CD4-positive, alpha-beta T cell treated with Interferon gamma for 1 hour (primary cell): ENCODE measurements at places on chromosomes 1 and 21.
A peak's percentile ranks its signal among the peaks of the same experiment; 100 is the strongest.

DNA sequence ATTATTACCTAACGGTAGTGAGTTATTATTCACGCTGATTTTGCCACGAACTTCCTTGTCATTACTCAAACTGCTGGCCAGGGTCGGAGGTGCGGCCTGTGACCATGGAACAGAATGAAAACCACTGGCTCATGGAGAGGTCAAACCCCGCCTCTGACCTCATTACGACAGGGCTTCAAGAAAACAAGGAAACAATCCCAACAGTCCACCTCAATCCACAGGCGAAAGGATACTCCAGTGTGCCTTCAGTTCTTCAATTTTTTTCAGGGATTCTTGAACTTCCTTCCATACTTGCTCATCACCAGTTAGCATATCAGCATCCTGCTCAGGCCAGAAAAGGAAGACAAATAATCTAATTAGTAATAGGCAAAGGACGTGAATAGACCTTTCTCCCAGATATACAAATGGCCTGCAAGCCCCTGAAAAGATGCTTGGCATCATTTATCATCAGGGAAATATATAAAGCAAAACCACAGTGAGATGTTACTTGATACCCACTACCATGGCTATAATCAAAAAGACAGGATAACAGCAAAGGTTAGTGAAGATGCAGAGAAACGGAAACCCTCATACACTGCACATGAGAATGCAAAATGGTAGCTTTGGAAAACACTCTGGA lies 643.4 kb downstream of the SMYD3 start:
- DNase-seq: no peak

DNA sequence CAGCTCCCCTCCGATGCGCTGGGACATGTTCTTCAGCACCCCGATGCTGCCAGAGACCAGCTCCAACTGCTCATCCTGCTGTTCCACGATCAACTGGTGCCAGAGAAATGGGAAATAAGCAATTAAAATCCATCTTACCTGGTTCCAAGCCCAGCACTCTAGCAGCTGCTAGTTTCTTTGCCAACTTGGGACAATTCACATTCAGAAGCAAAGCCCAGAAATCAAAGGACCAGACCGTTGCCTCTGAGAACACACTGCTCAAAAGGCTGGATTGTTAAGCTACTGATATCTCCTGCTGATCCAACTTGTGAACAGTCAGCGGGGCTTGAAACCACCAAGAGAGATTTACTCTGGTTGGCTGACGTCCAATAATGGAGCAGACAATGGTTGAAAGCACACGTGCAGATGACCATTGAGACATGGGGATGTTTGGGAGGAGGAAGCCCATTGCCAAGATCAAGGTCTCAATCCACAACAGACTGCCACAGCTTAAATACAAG lies 34.4 kb downstream of the STX6 start:
- no peak for DNase-seq

GRCh38 chr1:101293461-101294051 lies 56.7 kb downstream of the S1PR1 start:
- no peak for DNase-seq

DNA sequence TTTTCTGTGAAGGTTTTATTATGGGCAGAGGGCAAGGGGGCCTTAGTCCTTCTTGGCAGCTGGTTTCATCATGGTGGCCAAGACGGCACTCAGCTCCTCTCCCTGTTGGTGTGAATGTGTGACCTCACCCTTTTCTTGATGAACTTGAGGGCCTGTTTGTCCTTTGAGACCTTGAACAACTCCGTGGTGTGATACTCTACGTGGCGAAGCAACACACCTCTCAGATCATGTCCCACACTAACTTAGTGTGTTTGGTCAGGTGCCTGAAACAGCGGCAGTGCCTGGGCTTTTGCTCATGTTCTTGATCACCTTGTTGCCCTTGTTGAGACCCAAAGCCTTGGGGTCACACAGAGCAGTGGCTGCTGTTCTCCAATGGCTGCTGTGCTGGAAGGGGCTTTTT lies 13.4 kb downstream of the L1TD1 start:
- DNase-seq: no peak

GRCh38 chr1:19800076-19800804 lies 524 bp upstream of the TMCO4 start:
- DNase-seq: peak; percentile 2

DNA sequence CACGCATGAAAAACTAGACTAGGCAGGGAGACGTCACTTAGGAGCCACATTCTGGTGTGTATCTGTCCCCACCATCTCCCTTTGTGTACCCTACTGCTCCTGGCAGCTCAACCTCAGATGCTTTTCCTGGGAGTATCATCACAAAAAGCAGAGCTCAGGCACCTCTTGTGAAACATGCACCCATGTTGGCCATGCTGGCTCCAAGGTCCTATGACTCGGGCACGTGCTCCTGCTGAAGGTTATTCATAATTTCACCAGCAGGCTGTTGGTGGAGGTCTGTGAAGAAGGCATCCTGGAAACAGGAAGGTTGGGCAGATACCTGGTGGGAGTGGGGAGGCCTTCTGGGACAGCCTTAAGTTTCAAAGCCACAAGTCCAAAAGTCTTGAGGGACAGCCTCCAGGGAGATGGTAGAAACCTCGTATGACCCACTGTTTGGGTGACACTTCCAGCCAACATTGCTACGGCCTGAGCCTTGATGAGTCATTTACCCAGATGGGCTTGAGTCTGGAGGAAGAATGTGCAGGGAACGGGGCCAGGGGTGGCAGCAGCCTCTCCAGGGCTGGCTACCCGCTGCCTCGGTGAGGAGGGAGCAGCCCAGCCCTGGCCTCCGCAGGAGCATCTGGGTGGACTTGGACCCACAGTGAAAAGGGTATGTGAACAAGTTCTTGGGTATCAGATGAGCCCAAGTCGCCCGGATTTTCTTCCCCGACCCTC lies 75.8 kb downstream of the PGBD5 start:
- no peak for DNase-seq

DNA sequence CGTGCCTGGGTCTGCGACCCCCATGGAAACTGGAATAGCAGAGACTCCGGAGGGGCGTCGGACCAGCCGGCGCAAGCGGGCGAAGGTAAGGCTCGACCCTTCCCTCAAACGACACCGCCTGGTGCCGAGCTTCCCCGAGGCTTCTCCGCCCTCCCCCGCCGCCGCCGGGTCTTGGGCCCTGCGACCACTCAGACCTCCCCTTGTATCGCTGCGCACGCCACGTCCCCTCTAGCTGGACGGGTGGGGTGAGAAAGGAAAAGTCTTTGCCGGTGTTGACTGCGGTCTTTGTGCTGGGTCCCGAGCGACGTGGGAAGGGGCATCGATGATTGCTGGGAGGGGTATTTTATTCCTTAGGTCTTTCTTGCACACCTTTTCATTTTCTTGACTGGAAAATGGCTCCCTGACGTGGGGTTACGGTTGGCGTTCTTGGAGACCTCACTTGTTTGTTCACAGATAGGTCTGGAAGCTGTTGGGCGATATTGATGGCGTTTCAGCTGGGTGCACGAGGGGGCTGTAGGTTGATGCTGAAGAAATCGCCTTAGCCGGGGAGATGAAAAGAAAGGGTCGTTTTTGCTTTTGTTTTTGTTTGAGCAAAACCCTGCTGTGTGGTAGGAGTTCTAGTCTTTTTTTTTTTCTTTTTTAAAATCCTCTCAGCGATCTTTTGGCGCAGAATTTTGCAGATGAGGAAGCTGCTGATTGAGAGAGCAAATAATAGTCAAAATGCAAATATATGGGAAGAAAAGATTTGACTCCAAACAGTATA lies 776 bp downstream of the KDM1A start:
- no peak for DNase-seq

DNA sequence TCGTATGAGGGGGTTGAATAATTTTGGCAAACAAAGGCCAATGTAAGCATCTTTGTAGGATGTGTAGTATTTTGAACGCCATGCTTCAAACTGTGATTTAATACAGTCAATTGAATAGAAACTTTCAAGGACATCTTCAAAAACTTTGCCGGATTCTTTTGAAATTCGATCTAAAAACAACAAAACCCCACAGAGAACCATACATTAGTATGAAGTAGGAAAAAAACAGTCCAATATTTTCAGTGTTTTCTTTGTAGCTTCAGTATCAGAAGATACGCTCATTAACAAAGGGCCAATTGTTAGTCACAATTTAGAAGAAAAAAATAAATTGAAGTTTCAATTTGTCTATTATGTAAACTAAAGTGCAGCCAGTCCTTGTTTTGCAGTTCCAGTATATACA lies 20.7 kb upstream of the SYNJ1 start:
- no peak for DNase-seq

DNA sequence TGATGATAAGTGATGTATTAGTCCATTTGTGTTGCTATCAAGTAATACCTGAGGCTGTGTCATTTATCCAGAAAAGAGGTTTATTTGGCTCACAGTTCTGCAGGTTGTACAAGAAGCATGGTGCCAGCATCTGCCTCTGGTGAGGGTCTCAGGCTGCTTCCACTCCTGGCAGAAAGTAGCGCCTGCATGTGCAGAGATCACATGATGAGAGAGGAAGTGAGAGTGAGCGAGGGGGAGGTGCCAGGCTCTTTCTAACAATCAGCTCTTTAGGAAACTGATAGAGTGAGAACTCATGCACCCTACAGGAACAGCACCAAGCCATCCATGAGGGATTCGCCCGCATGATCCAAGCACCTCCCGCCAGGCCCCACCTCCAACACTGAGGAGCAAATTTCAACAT lies 2.2 kb upstream of the FHAD1 start:
- DNase-seq: no peak

- no peak for DNase-seq
Measured at GRCh38 chr21:34635307-34635706, 20.4 kb upstream of the RCAN1 start.

DNA sequence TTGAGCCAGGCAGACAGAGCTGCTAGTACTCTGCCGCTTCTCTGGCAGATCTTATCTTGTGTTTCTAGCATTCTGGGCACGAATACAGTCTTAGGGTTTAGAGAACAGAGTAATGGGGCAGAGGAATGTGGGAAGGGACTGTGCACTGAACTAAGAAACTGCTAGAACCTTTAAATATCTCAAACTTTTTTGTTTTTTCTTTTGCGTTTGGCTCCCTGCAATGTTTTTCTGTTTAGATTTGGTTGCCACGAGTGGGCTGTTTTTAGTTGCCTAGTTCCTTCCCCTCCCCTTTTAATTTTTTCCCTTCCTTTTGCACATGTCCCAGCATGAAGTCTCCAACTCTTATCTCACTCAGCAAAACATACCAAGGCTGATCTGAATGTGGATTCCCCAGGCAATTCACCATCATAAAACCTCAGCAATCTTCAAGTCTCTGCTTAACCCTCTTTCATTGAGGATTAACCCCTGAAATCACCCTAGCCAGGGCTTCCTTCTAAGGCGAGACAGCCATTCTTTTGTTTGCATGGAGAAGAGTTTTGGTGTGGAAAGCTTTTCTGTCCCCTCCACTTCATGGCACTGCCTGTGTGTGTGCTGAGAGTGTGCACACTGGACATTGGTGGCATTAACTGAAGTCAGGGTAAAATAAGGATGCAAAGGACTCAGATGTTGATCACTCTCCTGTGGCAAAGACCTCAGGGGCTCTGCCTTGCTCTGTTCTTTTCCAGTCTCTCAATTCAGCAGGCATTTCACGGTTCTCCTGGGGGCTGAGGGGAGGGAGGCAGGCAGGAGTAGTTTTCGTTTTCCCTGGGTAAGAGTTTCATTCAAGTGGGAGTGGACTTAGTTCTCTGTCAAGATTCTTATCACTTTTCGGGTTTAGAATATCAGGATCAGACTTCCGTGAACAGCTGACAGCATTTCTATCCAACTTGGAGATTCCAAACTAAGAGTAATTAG lies 2.8 kb upstream of the ATF3 start:
- no peak for DNase-seq

DNA sequence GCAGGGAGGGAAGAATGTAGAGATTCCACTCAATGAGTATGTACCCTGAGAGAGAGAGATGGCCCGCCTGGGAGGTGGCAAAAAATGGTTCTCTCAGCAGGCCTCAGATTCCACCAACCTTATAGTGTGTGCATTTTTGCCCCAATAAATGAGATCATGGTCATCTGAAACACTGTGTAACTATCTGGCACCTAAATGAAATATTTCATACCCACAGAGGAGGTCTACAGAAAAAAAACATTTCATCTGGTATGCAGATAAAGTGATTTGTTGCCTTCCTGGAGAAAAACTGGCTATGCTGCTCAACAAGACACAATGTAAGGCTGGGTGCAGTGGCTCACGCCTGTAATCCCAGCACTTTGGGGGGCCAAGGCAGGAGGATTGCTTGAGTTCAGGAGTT lies 4.9 kb downstream of the TMCO2 start:
- no peak for DNase-seq

- DNase-seq: no peak
Measured at GRCh38 chr1:229848752-229849677, 218.0 kb upstream of the GALNT2 start.

DNA sequence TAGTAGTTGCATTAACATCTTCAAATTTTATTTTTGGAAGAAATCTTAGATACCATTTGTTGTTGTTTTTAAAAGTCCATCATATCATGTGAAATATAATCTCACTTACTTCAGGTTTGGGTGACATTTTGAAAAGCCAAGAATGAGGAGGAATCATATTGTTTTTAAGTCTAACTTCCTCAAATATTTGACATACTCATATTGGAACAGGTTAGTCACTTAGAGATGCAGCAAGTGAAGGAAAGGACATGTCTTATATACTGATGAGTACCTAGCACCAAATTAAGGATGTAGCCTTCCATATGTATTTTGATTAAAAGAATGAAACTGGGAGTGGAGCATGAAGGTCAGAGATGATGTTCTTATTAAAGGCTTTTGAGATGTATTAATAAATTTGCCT lies 23.9 kb downstream of the GBP2 start:
- no peak for DNase-seq

GRCh38 chr1:115242543-115242942 lies 95.5 kb downstream of the NGF start:
- DNase-seq: no peak

GRCh38 chr1:151701515-151701914 lies 15.1 kb downstream of the CELF3 start:
- no peak for DNase-seq

- DNase-seq: no peak
Measured at GRCh38 chr1:177257128-177257527, 86.4 kb downstream of the BRINP2 start.

DNA sequence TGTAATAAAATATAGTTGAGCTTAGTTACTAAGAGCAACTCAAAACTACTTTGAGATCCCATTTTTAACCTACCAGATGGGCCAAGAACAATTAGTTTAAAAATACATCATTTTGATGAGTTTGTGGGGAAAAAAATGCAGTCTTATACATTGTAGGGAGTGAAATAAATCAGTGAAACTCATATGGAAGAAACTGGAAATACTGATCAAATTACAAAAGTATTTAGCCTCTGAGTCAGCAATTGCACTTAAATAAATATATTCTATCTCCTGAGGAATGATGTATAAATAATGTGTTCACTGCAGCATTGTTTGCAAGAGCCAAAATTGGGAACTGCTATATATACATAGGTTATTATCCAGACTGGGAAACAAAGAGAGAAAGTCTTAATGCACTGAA lies 4.6 kb upstream of the SMCP start:
- no peak for DNase-seq
